ENCODE measurements at places on chromosomes 3 and 15.

GRCh38 chr3:29561651-29562149 is 280.8 kb downstream of the RBMS3 start:
- DNase-seq: no peak

GRCh38 chr3:140187028-140187427 is 252.0 kb downstream of the CLSTN2 start:
- DNase-seq: no peak

DNA sequence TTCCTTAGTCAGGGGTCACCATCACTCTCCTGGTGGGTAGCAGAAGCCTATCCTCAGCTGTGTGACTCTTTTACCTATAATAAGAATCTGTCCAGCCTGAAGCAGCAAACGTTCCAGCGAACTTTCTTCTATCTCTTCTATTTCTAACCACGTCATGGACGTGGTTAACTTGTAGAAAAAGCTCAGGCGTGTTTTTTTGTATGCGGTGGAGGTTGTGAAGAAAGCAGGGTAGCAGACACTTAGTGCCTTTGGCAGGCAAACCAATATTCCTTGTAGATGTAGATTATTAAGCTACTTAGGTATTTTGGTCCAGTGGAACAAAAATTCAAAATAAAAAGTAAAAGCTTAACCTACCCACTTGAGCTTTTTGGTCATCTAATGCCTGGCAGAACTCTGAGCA is 31.8 kb upstream of the GPR171 start:
- no peak for DNase-seq

- no peak for DNase-seq
Measured at GRCh38 chr3:1091286-1091685, 1.5 kb upstream of the CNTN6 start.

DNA sequence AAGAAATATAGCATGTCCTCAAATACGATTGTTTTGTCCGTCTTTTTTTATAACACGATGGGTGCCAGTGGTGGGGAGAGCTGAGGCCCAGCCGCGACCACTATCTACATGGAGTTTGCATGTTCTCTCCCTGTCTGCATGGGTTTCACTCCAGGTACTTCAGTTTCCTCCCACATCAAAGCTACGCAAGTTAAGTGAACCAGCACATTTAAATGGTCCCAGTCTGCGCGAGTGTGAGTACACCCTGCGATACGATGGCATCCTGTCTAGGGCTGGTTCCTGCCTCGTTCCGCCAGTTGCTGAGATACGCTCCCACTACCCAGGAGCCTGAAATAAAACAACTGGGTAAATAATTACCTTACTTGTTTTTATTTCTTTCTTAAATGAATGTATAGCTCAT is 40.6 kb downstream of the ATP13A3 start:
- DNase-seq: no peak

DNA sequence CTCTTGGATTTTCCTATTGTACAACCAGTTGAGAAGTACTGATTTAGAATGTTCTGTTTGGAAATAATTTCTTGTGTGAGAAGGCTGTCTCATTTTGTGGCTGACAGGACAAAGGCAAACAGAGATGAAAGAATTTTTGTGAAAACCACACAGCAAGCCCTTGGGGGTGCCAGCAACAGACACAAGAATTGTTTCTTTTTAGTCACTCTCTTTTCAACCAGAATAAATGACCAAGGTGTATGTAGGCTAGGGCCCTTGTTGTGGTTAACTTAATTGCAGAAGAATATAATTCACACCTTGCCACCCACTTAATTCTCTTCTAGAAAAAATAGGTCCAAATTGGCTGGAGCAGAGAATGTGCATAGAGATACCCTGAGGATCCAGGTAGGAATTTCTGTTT is 329.4 kb upstream of the TBC1D5 start:
- DNase-seq: no peak

GRCh38 chr15:73754461-73754860 is 1.3 kb upstream of the INSYN1 start:
- DNase-seq: no peak

DNA sequence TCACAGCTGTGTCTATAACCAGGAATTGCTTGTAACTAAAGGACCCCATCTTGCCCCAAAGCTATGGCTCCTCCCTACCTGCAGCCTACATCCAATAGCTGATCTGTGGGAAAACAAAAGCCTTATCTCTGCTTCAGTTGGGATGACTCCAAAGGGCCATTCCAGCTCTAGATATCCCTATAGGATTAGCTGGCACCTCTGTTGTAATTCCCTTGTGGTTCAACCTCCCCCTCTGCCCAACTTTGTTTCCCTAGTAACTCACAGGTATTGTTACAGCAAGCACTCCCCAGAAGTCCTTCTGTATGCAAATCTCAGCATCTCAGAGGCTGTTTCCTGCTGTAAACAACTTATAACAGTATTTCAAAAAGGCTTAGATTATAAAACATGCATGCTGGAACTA is 478.6 kb downstream of the AGBL1 start:
- no peak for DNase-seq

- DNase-seq: no peak
Measured at GRCh38 chr15:92076541-92076940, 223.0 kb downstream of the SLCO3A1 start.

DNA sequence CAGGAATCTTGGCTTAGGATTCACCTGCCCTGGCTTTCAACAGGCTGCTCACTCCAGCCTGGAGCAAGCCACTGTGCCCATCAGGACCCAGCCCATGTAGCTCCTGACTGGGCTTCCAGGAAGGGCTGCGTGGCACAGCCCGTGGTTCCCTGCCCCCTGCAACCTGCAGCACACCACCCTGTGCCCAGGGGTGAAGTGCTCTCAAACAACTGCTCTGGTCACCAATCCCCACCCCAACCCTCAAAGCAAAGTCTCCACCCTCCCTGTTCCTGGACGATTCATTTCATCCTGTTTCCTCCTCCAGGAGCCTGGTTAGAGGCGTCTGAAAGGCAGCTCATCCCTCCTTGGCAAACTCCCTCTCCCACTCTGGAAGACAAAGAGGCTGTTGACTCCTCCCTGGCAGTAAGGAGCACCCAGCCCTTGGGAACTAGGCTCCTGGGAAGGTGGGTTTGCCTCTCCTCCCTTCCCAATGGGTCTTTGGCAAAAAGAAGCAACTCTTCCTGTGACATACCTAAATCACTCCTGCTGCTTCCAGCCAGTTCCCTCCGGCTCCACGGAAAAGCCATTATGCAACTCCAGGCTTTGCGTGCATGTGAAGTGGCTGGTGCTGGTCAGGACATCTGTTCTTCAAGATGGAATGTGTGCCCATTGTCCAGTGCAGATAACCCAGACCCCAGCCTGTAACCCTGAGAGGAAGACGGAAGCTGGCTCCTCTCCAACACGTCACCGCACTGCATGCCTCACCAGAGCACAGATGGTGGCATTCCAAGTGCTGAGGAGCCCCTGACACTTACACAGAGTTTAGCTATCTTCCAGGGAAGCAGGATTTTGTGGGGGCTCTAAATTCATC is 29.1 kb upstream of the VIPR1 start:
- DNase-seq: peak; percentile 51

DNA sequence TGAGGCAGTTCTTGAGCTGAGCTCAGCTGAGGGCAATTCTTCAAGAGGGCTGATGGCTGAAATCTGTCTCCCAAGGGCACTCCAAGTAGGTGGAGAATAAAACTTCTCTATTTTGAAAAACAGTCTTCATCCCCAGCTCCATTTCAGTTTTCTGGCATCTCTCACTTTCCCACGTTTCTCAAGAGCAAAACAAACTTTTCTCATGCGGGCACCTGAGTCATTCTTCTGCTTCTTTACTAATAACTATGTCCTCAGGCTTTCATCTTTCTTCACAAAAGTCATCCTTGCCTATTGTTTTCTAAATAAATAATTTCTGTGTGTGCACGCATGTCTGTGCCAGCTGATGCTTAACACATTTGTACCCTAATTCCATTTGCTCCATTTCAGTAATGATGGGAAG is 96.1 kb upstream of the NUDT16 start:
- no peak for DNase-seq

DNA sequence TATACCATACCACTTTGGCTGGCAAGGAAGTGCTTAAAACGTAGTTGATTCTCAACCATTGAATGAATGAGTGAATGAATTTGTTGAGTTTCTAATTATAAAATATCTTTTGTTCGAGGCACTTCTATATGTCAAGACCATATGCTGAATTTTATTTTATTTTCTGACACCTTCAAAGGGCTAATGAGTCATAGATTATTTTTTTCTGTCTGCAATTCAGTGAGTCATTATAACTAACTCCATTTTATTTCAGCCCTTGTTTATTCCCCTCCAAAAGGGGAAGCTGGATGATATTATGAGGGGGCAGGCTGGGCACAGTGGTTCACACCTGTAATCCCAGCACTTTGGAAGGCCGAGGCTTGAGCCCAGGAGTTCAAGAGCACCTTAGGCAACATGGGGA is 142.4 kb downstream of the P2RY1 start:
- DNase-seq: peak; percentile 19

DNA sequence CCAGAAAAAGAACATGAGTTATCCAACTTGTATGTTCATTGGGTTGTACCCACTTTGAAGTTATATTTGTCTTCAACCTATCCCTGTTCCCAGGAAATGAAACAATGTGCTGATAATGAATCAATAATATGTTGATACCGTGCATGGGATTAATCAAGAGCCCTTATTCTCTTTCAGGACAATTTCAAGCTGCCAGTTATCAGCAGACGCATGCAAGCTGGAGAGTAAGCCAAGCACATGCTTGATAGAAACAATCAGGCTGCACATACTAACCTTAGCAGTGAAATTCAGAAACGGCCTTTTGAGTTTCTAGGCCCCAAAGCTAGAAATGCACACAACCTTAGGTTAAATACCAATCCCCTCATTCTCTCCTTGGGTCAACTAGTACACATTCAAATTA is 480.4 kb upstream of the AGTR1 start:
- no peak for DNase-seq

- peak; percentile 39 for DNase-seq
Measured at GRCh38 chr15:37425541-37425940, 325.2 kb upstream of the MEIS2 start.

GRCh38 chr3:52084216-52084945 is 28.0 kb upstream of the DUSP7 start:
- no peak for DNase-seq

GRCh38 chr15:101488300-101489164 is 975 bp downstream of the PCSK6 start:
- no peak for DNase-seq

GRCh38 chr3:15042936-15043335 is 22.2 kb downstream of the MRPS25 start:
- DNase-seq: peak; percentile 8

GRCh38 chr3:126926684-126927400 is 56.1 kb upstream of the PLXNA1 start:
- peak; percentile 90 for DNase-seq

DNA sequence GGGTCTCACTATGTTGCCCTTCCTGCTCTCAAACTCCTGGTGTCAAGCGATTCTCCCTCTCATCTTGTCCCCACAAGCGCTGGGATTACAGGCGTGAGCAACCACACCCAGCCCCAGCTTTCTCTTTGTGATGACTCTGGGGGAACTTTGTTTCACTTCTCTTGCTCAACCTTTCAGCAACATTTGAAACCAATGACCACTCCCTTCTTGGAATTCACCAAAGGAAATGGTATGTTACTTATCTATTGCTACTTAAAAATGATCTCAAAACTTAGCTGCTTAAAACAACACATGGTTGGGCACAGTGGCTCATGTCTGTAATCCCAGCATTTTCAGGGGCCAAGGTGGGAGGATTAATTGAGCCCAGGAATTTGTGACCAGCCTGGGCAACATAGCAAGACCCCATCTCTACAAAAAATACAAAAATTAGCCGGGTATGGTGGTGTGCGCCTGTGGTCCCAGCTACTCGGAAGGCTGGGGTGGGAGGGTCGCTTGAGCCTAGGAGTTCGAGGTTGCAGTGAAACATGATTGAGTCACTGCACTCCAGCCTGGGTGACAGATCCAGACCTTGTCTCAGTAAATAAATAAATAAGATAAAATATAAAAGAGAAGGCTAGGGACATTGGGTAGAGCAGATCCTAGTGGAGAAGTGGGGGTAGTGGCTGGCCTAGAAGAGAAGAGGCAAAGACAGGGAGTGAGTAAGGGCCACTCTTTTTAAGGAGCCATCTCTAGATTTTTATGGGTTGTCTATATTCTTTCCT is 10.3 kb upstream of the COPG1 start:
- peak; percentile 35 for DNase-seq

DNA sequence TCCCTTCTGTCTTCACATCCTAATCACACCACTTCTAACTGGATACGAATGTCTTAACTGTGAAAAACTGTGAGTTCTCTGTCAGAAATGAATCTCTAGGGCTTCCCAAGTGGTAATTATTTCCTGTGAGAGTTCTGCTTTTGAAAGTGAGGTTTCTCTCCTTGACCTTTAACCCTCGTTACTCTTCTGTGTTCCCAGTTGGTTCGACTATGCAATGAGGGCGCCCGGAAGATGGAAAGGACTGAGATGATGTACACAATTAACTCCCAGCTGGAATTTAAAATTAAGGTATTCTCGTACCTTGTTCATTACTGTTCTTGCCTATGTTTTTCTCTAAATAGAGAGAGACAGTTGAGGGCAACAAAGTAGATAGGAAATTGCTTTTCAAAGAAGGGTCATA is 96.5 kb downstream of the ARHGEF26 start:
- DNase-seq: no peak

DNA sequence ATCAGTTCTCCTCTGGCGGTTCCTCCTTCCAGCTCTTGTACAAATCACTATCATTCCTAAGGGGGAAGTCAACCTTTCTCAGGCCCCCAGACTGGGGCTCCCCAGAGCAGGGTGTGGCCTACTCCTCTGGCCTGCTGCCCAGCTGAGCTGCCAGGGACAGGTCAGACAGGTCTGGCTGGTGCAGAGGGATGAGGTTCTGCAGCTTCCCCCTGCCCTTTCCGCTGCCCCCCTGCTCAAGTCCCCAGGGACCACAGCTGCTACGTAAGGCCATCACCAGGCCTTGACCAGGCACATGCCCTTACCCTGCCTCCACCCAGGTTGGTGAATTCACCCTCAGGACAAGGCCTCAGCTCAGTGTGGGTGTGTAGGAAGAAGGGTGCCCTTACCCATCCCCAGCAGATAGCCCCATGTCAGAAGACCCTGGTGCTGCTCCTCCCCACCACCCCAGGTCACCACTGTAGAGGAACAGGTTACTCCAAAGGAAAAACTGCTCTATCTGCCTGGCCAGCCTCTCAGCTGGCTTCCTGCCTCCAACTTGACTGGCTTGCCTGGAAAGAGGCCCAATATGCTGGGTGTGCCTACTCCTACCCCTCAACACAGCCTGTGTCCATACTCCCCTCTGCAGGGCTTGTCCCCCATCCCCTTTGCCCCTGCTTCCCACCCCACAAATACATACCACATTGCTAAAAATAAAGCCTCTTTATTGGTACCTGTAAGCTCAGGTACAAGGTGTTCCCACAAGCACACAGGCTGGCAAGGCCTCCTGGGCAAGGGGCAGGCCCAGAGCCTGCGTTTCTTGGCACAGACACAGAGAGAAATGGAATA is 12.0 kb downstream of the CSRNP1 start:
- peak; percentile 32 for DNase-seq
